Spinal cord (tissue), 10 donors: ENCODE measurements at places on chromosomes 1 and 21.
A peak's percentile ranks its signal among the peaks of the same experiment; 100 is the strongest.

DNA sequence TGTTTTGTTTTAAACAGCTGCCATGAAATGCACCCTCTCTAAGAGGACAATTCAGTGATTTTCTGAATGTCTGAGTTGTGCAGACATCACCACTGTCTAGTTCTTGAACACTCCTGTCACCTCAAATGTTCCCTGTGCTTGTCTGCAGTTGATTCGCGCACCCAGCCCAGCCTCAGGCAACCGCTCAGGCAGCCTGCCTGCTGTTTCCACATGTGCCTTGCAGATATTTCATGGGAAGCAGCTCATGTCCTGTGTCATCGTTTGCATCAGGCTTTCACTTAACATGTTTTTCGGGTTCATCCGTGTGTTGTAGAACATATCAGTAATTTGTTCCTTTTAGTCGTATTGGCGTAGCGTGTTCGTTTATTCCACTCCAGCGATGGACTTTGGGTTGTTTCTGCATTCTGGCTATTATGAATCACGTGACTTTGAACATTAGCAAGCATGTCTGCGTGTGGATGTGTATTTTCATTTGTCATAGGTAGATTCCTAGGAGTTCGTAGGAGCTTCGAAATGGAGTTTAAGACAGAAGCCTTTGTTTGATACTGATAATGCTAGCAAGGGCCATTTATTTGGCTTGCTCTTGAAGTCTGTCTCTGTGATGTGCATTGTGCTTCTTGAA lies 12.1 kb downstream of the ADARB1 start:
- no peaks in the 10 kb centered on the region for H3K36me3 ChIP-seq
- no peak for DNase-seq
- no peak overlapping the region for H3K4me3 ChIP-seq
- no peak overlapping the region for H3K27ac ChIP-seq

GRCh38 chr1:6111571-6111970 lies 65.9 kb downstream of the KCNAB2 start:
- H3K4me1 ChIP-seq: peaks cover 4% of the 10 kb centered on the region
- H3K27ac ChIP-seq: no peak overlapping the region
- no peaks in the 10 kb centered on the region for H3K27me3 ChIP-seq
- DNase-seq: peak; percentile 6

GRCh38 chr1:175443332-175443731 lies 250.8 kb upstream of the KIAA0040 start:
- H3K4me3 ChIP-seq: no peak overlapping the region
- no peaks in the 10 kb centered on the region for H3K4me1 ChIP-seq

DNA sequence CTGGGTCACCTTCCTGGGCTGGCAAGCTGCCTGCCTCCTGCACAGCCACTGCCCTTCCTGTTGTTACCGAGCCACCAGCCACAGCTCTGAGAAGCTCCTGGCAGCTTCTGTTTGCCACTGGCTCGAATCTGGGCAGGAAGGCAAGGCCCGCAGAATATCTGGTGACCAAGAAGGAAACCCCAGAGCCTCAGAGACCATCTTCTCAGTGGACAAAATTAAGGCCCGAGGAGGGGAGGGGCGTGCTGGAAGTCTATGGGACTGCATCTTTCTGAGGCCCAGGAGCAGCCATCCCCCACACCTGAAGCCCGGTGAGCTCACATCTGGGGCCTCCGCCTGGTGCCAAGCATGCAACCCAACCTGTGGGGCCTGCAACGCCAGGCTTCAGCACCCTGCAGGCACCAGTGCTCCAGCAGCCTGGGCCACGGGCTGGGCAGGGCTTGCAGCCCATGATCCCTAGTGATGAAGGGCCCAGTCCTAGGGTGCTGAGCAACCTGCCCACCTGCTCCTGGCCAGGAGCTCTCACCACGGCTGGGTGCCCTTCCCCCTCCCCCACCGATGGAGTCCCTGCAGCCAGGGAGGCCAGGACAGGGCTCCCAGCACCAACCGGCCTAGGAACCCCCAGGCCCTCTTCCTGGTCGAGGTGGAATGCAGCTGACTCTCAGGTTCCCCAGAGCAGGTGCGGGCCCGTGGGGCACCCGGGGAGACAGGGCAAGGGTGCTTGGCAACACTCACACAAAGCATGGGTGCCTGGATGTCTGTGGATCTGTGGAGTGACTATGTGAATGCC lies 879 bp downstream of the CPTP start:
- no peak for DNase-seq
- H3K4me3 ChIP-seq: peak overlapping the region; percentile 58
- no peaks in the 10 kb centered on the region for H3K27me3 ChIP-seq
- H3K36me3 ChIP-seq: peaks cover 78% of the 10 kb centered on the region
- peak overlapping the region; percentile 33 for H3K27ac ChIP-seq

DNA sequence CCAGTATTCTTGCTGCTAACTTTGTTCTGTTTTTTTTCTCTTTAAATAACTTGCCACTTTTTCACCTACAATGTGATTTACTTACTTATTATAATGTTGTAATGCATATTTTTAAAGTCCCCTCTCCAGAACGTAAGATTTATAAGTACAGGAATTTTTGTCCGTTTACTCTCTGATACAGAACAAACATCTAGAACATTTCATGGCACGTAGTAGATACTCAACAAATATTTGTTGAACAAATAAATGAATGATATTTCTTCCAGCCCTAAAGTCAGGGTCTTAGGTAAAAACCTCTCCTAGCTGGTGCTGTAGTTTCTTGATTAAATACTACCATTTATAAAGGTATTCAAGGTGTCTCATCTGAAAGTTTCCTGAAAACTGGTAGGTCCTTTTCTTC lies 125.1 kb downstream of the ZBTB18 start:
- H3K4me1 ChIP-seq: no peaks in the 10 kb centered on the region
- DNase-seq: no peak
- no peaks in the 10 kb centered on the region for H3K27me3 ChIP-seq
- no peaks in the 10 kb centered on the region for H3K36me3 ChIP-seq
- H3K4me3 ChIP-seq: no peak overlapping the region

DNA sequence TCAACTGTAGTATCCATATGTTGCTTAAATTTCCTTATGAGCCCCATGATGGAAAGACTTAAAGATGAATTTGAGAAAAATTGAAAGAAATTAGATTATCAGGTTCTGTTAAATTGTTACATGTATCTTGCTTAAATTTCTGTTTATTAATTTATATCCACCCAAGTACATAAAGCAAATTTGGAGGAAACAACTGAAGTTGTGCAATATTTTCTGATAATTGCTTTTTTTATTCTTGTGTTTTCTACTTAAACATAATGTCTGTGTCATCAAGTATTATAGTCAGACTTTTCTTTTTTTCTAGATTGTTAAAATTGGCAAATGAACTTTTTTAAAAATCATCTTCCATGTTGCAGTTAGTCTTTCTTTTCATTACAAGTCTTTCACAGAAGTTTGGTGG lies 36.8 kb downstream of the RNF11 start:
- H3K4me1 ChIP-seq: no peaks in the 10 kb centered on the region
- peaks cover 4% of the 10 kb centered on the region for H3K36me3 ChIP-seq
- no peaks in the 10 kb centered on the region for H3K27me3 ChIP-seq

DNA sequence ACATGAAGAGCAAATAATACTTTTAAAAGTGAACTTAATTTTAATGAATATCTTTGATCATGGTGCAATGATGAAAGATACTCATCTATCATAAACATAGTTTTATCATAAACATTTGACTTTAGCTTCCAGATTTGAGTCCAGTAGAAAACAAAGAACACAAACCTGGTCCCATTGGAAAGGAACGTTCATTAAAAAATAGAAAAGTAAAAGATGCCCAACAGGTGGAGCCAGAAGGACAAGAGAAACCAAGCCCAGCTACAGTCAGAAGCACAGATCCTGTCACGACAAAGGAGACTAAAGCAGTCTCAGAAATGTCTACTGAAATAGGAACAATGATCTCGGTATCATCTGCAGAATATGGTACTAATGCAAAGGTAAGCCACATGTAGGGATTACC lies 55.6 kb upstream of the MYOCOS start:
- H3K4me1 ChIP-seq: no peaks in the 10 kb centered on the region
- no peak for DNase-seq
- no peak overlapping the region for H3K4me3 ChIP-seq
- H3K27me3 ChIP-seq: no peaks in the 10 kb centered on the region
- H3K27ac ChIP-seq: no peak overlapping the region

DNA sequence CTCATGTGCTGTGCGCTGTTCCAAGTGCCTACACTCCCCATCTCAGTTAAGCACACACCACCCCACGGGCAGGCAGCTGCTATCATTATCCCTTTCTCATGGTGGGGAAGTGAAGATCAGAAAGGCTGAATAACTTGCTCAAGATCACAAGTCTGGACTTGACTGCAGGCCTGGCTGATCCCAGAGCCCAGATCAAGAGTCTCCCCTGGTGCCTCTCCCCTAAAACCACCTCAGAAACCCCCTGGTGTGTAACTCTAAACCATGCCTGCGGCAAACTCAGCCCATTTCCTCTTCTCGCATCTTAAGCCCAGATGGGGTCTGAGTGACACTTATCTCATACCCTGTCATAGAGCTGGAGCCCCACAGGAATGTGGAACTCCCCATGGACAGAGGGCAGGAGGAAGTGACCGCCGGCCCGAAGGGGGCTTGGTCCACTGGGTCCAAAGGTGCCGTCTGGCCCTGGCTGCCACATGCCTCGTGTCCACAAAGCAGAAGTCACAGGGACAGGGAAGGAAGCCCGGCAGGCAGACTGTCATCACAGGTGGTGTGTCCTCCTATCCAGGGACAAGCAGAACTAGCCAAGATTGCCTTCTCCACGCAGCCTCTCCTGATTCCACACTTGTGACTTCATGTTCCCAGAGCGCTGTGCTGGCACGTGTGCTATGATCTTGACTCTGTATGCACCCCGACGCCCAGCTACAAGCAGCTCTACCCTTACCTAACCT lies 92.1 kb downstream of the SYF2 start:
- H3K4me3 ChIP-seq: no peak overlapping the region
- peaks cover 2% of the 10 kb centered on the region for H3K27me3 ChIP-seq
- H3K27ac ChIP-seq: no peak overlapping the region
- H3K36me3 ChIP-seq: no peaks in the 10 kb centered on the region

GRCh38 chr1:33517596-33518250 lies 45.3 kb downstream of the ZSCAN20 start:
- H3K36me3 ChIP-seq: peaks cover 62% of the 10 kb centered on the region
- H3K27ac ChIP-seq: no peak overlapping the region
- peaks cover 2% of the 10 kb centered on the region for H3K4me1 ChIP-seq
- H3K27me3 ChIP-seq: no peaks in the 10 kb centered on the region

GRCh38 chr1:32200226-32201010 lies at the start of gene CCDC28B:
TSS of gene CCDC28B (plus strand) at chr1:32200595. CDS start at chr1:32201936, 1,341 bp downstream.
- peaks cover 52% of the 10 kb centered on the region for H3K4me1 ChIP-seq
- peak; percentile 76 for DNase-seq
- peak within 1 kb of the TSS; percentile 64 for H3K4me3 ChIP-seq
- H3K36me3 ChIP-seq: peaks cover 54% of the 10 kb centered on the region
- H3K27me3 ChIP-seq: no peaks in the 10 kb centered on the region
- H3K27ac ChIP-seq: peak within 1 kb of the TSS; percentile 96

GRCh38 chr21:45590246-45590725 lies 48.0 kb upstream of the SLC19A1 start:
- peaks cover 16% of the 10 kb centered on the region for H3K27me3 ChIP-seq
- H3K4me1 ChIP-seq: peaks cover 9% of the 10 kb centered on the region
- H3K4me3 ChIP-seq: peak overlapping the region; percentile 18
- no peaks in the 10 kb centered on the region for H3K36me3 ChIP-seq
- H3K27ac ChIP-seq: no peak overlapping the region
- peak; percentile 45 for DNase-seq

DNA sequence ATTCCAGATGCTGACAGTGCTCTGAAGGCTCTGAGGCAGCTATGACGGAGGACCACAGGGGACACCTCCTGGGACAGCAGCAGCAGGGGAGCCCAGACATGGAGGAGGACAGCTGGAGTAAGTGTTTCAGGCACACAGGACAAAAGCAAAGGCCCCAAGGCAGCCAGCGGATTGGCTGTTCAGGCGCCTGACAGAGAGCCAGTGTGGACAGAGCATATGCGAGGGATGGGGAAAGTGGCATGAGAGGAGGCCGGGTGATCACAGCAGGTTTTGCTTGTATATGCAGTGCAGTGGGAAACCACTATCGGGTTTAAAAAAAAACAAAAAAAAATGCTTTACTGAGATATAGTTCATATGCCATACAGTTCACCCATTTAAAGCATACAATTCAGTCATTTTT lies 19.1 kb downstream of the CHRNB2 start:
- H3K4me3 ChIP-seq: no peak overlapping the region
- no peak for DNase-seq

GRCh38 chr21:30166705-30167104 lies at the start of gene CLDN17:
TSS of gene CLDN17 (minus strand) at chr21:30166805. CDS start at chr21:30166617, 188 bp downstream.
- H3K36me3 ChIP-seq: no peaks in the 10 kb centered on the region
- no peaks in the 10 kb centered on the region for H3K4me1 ChIP-seq
- DNase-seq: no peak
- H3K4me3 ChIP-seq: no peak within 1 kb of the TSS

- no peak for DNase-seq
- H3K4me3 ChIP-seq: no peak overlapping the region
- no peaks in the 10 kb centered on the region for H3K27me3 ChIP-seq
- no peak overlapping the region for H3K27ac ChIP-seq
- H3K4me1 ChIP-seq: no peaks in the 10 kb centered on the region
These were observed 312.3 kb downstream of the TM2D1 start for GRCh38 chr1:61412601-61413000.

DNA sequence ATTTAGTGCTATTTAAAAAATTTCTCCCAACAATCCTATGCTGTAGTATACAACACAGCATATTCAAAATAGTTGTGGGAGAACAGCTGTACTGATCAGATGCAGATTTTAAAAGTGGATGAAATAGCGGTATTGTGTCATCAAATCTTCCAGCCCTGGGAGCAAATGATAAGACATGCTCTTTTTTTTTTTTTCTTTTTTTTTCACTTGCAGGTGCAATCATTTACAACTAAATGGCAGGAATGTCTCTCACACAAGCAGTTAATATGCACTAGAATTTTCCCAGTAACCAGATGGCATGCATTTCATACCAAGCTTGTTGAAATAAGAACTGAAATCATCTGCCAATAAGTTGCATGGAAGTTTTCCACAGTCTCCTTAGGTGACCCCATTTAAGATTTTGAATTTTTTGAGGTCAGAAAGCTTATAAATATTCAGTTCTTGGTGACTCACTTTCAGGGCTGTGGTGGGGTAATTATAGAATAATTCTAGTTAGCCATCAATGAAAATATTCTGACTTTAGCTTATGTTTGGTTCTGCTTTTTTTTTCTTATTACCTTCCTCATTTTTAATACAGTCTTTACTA lies 623.9 kb upstream of the NR5A2 start:
- no peak overlapping the region for H3K27ac ChIP-seq
- H3K36me3 ChIP-seq: no peaks in the 10 kb centered on the region
- H3K4me3 ChIP-seq: no peak overlapping the region
- H3K4me1 ChIP-seq: no peaks in the 10 kb centered on the region

DNA sequence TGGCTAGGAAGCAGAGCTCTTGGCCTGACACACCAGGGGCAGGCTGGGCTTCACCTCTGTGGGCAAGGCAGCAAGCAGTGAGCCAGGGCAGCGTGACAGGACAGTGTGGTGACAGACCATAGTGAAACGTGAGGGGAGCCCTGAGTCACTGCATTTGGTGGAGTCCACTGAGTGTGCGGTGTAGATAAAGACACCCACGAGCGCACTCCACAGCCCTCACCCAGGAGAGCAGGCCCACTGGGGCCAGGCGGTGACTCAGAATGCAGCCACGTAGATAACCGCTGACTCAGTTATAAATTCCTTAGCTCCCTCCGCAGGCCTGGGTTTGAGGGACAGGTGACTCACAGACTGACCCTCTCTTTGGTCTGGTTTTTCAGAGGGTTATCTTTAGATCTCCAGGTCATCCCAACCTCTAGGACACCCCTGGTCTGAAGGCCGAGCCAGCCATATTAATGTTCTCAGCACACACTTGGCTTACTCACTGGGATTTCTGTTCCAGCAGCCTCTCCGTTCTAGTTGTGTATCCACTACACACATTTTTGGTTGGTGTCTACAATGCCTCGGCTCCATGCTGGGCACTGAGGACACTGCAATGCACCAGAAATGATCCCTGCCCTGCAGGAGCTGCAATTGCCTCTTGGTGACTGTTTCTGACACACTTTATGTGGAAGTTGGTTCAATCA lies 90.2 kb upstream of the TSPAN2 start:
- H3K27ac ChIP-seq: no peak overlapping the region
- H3K27me3 ChIP-seq: no peaks in the 10 kb centered on the region
- H3K4me3 ChIP-seq: no peak overlapping the region
- DNase-seq: no peak
